ENCODE measurements at places on chromosomes 6 and 20. TPM values are rescaled to one million over a fixed set of nuclear protein-coding genes. Genes with fewer than 3 reads are reported as not detected.
A peak's percentile ranks its signal among the peaks of the same experiment; 100 is the strongest.

FOXC1 gene
- 3.3 TPM for total RNA-seq

GRCh38 chr6:12222405-12223366 is 67.5 kb upstream of the EDN1 start:
- no peaks in the 10 kb centered on the region for H3K27me3 ChIP-seq
- DNase-seq, result no peak
- no peak overlapping the region for H3K4me3 ChIP-seq
- H3K27ac ChIP-seq, result no peak overlapping the region

- H3K4me3 ChIP-seq, result no peak overlapping the region
- peak; percentile 71 for DNase-seq
- no peaks in the 10 kb centered on the region for H3K36me3 ChIP-seq
- no peak overlapping the region for H3K27ac ChIP-seq
- H3K4me1 ChIP-seq, result no peaks in the 10 kb centered on the region
Observed at GRCh38 chr20:59515013-59515905, 89.1 kb upstream of the PHACTR3 start.

- H3K27me3 ChIP-seq, result no peaks in the 10 kb centered on the region
- no peak overlapping the region for H3K4me3 ChIP-seq
- H3K27ac ChIP-seq, result no peak overlapping the region
- no peak for DNase-seq
- no peaks in the 10 kb centered on the region for H3K36me3 ChIP-seq
- H3K4me1 ChIP-seq, result no peaks in the 10 kb centered on the region
Observed at GRCh38 chr6:64949257-64949656, 757.8 kb downstream of the EYS start.
